ENCODE measurements at places on chromosomes 5 and 9.

DNA sequence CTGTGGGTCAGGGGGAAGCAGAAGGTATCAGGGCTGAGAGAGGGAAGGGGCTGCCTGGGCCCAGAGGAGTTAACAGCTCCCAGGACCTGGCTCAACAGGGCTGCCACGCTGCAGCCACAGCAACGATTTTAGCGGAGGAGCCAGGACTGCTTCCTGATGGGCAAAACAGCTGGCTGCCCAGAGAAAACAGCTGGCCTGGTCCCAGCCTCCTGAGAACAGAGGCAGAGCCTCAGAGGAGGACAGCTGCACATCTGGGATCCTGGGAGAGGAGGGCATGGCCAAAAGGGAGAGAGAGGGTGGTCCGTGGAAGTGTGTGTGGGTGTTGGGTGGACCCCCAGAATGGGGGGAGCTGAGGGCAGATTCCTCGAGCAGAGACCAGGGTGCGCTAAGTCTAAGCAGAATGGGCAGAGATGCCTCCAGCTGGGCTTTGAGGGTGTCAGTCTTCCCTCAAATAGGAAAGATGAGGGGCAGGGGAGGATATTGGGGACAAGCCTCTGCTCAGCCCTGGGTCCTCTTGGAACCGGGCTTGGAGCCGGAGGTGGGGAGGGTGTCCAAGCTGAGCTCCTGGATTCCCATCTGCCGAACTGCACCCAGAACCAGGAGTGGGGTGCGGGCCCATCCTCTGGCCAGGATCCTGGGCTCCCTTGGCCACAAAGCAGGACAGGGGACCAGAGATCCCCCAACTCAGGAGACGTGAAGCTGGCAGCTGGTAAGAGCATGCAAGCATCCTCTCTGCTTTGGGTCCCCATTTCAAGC lies 9.1 kb upstream of the CERCAM start:
- DNase-seq, result no peak

DNA sequence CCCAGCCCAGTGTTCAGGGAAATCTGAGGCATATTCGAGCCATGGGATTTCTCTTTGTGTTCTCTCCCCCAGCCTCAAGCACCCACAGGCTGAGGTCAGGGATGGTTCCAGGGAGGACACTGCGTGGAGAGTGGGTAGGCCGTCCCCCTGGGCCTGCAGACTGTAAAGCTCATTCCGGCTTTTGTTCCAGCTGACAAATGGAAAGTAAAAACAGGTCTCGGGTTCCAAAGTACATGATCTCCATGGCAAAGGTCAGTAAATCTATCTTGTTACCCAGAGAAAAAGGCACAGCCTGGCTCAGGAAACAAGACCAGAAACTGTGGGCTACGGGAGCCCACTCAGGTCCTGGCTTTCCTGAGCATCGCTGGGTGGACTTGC lies 116.2 kb downstream of the ROR2 start:
- DNase-seq, result no peak

- DNase-seq, result no peak
Observed at GRCh38 chr5:43221502-43221901, 29.5 kb downstream of the NIM1K start.

- no peak for DNase-seq
Observed at GRCh38 chr5:35857606-35858205, 1.0 kb downstream of the IL7R start.

GRCh38 chr5:138898742-138899141 lies 23.6 kb upstream of the LRRTM2 start:
- no peak for DNase-seq

GRCh38 chr5:138594305-138595058 lies 19.3 kb upstream of the HSPA9 start:
- no peak for DNase-seq

DNA sequence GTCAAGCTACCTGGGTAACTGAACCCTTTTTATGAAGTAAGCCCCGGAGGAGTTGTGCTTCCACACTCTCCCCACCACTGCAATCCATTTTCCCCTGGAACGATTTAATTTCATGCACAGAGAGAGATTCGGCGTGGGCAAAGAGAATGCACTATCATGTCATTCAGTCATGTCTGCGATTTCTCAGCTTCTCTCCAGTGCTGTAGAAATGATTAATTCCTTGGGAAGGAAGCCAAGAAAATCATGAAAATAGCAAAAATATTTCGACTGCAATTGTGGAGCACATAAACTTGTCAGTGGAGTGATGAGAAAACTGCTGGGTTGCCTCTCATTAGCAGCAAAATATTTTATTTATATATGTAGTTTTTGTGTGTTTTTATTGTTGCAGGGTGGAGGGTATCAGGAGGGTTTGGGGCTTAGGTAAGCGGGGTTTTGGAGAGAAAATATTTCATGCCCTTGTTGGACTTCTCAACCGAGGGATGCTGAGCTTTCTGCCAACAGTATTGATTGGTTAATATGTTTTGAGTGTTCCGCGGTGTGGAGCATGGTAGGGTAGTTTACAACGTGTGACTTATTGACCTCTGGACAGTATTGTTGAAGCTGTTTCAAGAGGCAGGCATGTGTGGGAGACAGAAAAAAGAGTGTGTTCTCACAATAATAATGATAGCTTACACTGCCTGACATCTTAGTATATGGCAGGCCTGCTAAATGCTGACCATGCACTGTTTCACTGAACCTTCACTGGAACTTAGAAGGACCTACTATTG lies 69.3 kb downstream of the SGCD start:
- no peak for DNase-seq

DNA sequence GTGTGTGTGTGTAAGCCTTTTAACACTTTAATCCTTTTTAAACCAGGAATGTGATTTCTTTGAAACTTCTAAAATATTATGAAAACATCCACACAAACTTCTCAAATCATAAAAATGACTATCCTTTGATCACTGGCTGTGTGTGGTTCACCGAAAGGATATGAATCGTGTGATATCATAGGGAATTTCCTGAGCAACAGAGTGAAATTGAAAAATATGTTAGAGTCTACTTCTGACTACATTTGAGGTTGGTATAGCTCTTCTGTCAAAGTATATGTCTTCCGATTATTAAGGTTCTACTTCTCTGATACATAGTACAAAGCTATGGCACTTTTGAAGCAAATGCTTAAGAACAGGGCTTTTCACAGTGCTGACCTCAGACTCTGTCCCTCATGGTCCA lies 40.3 kb downstream of the RGMB start:
- no peak for DNase-seq

GRCh38 chr9:21686738-21687137 lies 115.7 kb upstream of the MTAP start:
- no peak for DNase-seq

- no peak for DNase-seq
Observed at GRCh38 chr5:174798551-174798951, 74.2 kb downstream of the MSX2 start.

GRCh38 chr5:142674531-142675469 lies 11.1 kb downstream of the FGF1 start:
- DNase-seq, result no peak

DNA sequence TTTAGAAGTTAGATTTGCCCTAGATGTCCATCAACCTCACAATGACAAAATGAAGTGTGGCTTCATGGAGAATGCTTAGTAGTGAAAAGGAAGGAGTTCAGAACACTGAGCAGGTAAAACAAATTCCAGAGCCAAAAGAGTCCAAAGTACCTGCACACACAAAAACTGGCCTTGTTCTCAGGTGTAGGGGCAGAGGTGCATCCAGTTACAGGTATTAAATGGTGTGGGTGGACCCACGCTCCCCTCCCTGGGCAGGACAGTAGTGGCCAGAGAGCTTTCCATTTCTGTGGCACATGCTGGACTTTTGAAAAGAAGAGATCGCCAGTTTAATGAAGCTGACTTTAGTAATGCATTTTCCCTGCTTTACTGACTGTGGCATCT lies 47.2 kb downstream of the SECISBP2 start:
- DNase-seq, result no peak

- no peak for DNase-seq
Observed at GRCh38 chr5:87109746-87110145, 157.9 kb upstream of the RASA1 start.

- no peak for DNase-seq
Observed at GRCh38 chr5:168370831-168371230, 79.4 kb downstream of the WWC1 start.

GRCh38 chr5:97085459-97086181 lies 56.8 kb downstream of the LIX1 start:
- no peak for DNase-seq
